ENCODE measurements at places on chromosomes 4 and X.

DNA sequence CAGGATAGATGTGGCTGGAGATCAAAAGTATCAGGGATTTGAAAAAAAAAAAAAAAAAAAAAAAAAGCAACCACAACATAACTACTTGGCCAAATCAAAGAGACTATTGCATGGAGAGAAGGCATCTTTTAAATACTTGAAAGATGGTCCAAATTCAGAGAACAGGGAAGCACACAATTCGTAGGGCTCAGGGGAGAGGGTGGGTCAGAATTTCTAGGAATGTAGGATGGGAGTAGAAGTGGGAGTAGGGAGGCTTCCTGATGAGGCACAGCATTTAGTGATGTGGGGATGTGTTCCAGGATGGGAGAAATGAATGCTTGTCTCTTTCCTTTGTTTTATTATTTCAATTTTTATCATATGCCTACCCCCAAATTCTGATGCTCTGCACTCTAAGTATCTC, 36.3 kb downstream of the RTL3 start:
- no peak for DNase-seq

GRCh38 chr4:85398276-85398675, 76.7 kb upstream of the ARHGAP24 start:
- DNase-seq, result no peak

- DNase-seq, result no peak
Measured at GRCh38 chr4:183638436-183638835, 20.5 kb downstream of the RWDD4 start.

DNA sequence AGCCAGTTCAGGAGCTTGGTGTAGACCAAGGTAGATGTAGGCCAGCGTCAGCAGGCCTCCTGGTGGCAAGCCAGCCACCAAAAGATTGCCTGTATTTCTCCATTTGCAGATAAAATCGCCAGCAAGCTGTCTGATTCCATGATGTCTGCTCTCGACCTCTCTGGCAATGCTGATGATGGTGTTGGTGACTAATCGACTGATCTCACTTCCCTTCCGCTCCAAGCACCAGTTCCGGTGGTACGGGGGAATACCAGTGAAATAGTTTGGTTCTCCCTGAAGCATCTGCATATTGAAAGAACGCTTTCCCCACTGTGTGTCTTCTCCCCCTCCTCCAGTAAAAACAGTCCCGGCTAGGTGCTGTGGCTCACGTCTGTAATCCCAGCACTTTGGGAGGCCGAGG, 30.4 kb downstream of the GNL3L start:
- no peak for DNase-seq

DNA sequence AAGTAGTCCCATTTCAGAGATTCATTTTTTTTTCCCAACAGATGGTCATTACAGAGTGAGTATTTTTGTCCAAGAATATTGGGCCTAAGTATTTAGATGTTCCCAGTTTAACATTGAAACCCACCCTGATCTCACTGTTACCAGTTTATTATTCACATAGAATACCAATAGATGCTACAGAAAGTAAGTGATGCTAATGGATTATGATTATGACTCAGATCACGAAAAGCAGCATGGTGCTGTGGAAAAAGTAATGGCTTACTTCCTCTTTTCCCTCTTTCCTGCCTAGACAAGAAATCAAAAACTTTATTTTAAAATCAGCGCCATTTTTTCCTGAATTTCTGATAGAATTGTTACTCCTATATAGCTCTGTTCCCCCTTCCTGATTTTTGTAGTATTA, 51.9 kb downstream of the GSPT2 start:
- DNase-seq, result no peak

DNA sequence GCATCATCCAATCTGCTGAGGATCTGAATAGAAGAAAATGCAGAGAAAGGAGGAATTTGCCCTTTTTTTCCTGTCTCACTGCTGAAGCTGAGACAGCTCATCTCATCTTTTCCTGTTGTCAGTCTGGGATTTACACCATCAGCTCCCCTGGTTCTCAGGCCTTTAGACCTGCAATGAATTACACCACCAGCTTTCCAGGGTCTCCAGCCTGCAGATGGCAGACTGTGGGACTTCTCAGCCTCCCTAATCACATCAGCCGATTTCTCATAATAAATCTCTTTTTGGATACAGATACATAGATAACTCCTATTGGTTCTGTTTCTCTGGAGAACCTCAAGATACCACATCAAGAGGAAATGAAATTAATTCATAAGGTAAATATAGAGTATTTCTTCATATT, 134.6 kb upstream of the MAB21L2 start:
- no peak for DNase-seq

DNA sequence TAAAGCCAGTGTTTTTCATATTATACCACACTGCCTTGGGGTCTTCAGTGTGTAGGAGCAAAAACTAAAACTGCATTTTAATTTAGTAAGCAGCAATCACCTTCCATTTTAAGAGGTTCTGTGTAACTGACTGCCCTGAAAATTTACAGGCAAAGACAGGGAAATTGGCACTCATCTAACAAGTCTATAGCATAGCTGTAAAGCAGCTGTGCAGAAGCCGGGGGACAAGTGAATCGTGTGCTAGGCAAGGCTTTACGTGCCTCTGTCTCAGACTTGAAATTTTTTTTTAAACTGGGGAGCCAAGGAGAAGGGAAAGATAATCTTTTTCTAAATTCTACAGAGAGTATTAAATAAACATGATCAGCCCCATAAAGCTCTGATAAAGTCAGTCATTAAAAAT, 39.7 kb downstream of the TSPAN5 start:
- no peak for DNase-seq

- no peak for DNase-seq
Measured at GRCh38 chrX:64662876-64663275, 267.6 kb upstream of the MTMR8 start.

- DNase-seq, result no peak
Measured at GRCh38 chr4:112813790-112814189, 176.8 kb downstream of the LARP7 start.

DNA sequence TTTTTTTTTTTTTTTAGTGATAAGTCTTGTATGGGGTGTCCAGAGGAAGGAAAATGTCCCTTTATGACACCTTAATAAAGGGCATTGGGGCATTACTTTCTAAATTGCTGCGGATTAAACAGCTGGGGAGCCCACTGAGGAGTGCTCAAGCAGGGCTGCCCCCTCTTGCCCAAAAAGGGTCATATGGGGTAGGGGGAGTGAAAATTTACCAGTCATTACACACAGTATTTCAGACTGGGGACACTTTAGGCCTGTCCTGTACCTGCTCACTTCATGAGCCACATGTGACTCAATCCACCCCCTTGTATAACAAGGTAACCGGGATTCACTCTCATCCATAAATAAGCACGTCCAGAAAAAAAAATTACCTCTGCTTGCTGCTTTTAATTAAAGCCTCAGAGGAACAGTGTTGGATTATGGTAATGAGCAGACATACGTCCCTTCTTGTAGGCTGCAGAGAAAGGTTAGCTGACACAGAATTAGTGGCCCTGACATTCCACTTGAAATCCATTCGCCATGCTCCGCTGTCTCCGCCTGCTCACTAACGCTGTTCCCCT, 1.8 kb downstream of the PRDM8 start:
- DNase-seq, result no peak

GRCh38 chr4:1682860-1683259, 1.3 kb downstream of the FAM53A start:
- DNase-seq, result no peak

DNA sequence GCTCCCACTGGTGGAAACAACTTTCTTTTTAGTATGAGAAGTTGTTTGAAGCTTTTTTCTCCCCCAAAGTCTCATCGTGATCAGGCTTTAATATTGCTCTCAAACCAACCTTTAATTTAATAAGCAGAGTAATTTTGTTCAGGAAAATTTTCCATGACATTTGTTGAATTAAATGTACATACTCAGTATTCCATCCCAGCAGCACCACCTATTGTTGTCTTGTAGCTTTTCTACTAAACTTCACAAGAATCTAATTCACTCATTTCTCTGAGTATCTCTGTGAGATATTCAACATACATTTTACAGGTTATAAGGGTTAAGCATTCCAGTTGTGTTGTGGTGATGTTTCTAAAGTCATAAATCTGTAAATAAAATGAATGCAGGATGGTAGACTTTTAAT, 218.3 kb upstream of the HAND2 start:
- no peak for DNase-seq

DNA sequence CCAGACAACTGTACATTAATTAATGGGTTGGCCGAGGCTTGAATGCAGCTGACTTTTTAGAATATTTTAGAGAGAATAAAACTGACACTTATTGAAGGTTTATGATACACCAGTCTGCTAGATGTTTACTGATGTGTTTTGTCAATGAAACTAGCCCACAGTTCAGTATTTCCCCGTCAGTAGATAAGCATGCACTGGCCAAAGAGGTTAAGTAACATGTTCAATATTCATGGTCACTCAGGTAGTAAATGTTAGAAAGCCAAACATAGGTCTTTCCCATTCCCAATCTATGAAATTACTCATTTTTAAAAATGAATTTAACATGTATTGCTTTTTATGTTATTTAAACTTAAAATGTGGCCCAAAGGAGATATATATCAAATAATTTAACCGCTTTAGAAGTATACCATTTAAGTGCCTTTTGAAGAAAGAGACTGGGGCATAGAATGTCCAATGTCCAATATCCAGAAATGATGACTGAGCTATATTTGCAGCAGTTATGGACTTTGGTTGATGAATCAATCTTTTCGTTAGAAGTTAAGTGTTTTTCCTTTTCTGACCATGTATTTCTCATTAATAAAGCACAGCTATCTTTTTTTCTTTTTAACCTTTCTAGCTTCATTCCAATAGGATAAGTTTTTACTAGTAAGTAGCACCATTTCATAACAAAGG, 156.1 kb downstream of the RAPGEF2 start:
- no peak for DNase-seq

DNA sequence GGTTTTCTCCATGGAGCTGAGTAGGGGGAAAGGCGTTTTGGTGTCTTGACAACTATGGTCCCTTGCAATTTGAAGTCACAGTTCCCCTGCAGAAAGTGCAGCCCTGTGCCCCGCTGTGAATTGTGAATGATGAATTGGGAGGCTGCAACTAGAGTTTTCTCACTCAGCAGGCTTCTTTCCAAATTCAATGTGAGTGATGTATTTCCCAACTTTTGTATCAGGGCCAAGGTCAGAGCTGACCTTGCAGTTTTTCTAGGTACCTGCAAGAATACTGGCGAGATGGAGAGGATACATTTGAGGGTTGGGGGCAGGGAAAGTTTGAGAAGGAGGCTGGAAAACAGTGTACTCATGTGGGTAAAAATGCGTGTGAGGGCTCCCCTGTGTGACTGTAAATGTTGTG, 11.7 kb downstream of the PHEX start:
- no peak for DNase-seq

DNA sequence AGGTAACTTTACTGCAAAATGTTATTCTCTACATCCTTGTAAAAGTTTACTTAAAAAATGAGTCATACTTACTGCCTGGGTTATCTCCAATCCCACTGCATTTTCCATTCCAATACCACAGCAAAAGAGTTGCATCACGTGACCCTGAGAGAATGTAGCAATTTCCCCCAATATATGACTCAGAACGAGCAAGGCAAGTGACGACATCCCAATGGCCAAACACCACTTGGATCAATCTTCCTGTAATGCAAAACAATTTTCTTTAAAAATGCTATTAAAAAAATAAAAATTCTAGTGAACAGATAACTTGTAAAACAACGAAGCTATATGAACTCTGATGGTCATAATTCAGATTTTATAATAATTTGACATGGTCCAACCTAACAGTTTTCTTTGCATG, 224.3 kb downstream of the DCLK2 start:
- DNase-seq, result peak; percentile 28

DNA sequence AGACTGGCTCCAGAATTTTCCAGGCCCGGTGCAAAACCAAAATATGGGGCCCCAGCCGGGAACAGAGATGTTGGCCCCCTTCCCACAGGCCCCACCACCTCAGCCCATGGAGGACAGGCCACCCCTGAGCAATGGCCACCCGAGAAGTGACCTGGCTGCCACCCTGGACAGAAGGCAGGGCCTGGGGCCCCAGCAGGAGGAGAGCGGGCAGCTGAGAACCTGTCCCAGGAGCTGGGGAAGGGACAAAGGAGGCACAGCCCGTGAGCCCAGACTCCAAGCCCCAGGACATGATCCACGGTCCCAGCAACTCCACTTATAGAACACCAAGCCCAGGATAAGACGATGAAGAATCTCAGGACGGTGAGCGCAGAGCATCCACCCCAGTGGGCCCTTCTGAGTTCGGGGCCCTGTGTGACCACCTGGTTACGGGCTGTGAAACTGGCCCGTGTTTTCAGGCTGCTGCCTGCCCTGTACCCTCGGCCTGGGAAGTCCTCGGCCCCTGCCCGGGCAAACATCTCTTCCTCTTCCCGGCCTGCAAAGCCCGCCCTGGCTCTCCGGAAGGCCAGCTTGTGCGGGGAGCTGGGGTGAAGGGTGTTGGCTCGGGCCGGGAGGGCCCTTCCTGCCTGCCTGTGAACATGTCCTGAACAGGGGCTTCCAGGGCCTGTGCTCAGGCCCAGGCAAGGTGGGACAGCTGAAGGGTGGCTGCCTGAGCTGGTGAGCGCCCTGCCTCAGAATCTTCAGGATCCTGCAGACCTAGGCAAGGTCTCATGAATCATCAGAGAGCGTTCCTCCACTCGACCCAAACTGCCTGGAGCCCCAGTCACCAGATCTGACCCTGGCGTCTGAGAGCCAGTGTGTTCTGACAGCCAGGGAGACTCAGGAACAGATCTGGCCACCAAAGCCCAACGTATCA, 47.0 kb upstream of the MAN2B2 start:
- no peak for DNase-seq

DNA sequence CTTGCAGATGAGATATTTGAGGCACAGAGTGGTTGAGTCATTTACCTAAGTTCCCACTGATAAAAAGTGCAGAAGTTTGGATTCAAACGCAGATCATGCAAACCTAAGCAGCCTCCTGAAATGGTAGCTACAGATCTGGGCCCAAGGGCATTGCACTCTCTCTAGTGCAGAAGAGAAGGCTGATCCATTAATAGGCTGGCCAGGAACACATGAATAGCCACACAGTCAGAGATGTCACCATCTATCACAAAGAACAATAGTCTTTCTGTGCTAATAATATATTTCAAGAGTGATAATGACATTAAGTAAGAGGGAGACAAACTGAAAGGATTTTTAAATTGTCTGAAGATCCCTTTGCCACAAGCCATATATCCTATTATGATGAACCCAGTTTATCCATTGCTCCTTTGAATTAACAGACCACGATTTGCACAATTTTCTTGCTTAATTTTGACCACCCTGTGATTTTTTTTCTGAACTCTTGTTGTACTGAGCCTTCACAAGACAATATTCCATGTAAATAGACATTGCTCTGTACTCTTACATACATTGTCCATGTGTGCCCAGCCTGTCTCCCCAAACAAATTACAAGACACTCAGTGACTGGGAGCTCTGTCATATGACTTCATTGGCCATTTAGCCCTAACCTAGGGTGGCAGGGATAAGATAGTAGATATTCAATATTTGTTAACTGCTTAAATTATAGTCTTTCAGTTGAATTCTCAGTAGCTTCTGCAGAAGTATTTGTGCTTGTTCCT, 112.4 kb upstream of the RBPJ start:
- no peak for DNase-seq

GRCh38 chr4:3706565-3707422, 59.4 kb upstream of the ADRA2C start:
- no peak for DNase-seq

Data from common myeloid progenitor, CD34-positive (primary cell).